ENCODE measurements at places on chromosomes 5 and 9. TPM values are rescaled to one million over a fixed set of nuclear protein-coding genes. Genes with fewer than 3 reads are reported as not detected.

The FAT2 gene
- total RNA-seq, result not detected

The PCDHB12 gene
- 0.88 TPM for total RNA-seq

The AGXT2 gene
- not detected for total RNA-seq

The SLC34A3 gene
- total RNA-seq, result not detected

The GGTA1 gene
- total RNA-seq, result not detected

The SLC46A2 gene
- total RNA-seq, result not detected

The GDNF gene
- total RNA-seq, result 2.2 TPM

All from RPMI7951 (cell line).